ENCODE measurements at places on chromosomes 7 and 10.

GRCh38 chr10:101295261-101295660, 58.7 kb upstream of the BTRC start:
- no peak for DNase-seq

DNA sequence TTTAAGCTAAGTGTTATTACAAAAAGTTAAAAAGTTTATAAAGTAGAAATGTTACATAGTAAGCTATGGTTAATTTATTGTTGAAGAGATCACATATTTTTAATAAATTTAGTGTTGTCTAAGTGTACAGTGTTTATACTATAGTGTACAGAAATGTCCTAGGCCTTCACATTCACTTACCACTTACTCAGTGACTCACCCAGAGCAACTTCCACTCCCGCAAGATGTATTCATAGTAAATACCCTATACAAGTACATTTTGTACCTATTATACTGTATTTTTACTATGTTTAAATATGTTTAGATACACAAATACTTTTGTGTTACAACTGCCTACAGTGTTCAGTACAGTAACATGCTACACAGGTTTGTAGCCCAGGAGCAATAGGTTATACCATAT, 69.2 kb downstream of the DNAJC1 start:
- no peak for DNase-seq

- DNase-seq: no peak
These were observed 28.7 kb upstream of the SFRP5 start for GRCh38 chr10:97800474-97800873.

DNA sequence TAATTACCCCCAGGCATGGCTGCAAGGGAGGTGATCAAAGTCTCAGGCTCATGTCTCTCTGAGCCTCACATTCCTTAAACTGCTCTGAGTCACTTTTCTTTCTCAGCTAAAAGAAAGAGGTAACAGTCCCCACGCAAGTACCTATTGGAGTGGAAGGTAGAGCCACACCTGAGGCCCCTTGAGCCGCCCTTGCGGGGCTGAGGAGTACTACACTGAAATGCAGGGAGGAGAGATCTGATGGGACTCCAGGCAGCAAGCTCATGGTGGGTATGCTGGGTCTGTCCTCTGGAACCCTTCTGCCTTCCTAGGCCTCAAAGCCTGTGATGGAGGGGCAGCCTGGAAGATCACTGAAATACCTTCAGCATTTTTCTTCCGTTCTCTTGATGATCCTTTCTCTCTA, 960.0 kb downstream of the DNAJB9 start:
- no peak for DNase-seq
